ENCODE measurements at places on chromosomes 2 and 18. TPM values are rescaled to one million over a fixed set of nuclear protein-coding genes. Genes with fewer than 3 reads are reported as not detected.

The SFTPB gene
- total RNA-seq: 9.8 TPM

The ANTXR1 gene
- 2.2 TPM for total RNA-seq

The KYNU gene
- 38.6 TPM for total RNA-seq

The HOXD11 gene
- total RNA-seq: not detected

The C2orf15 gene
- 0.23 TPM for total RNA-seq

The OSR1 gene
- 0.18 TPM for total RNA-seq

The IGFBP5 gene
- 55.4 TPM for total RNA-seq

The RUFY4 gene
- total RNA-seq: not detected

The VAMP8 gene
- total RNA-seq: 69.9 TPM

The PDE6D gene
- 7.5 TPM for total RNA-seq

The RAB11FIP5 gene
- total RNA-seq: 6.0 TPM

The ACOXL gene
- total RNA-seq: not detected

Data from left lobe of liver (tissue), 2 donors.